HT1080 (cell line): ENCODE measurements at places on chromosomes 11 and 22. TPM values are rescaled to one million over a fixed set of nuclear protein-coding genes. Genes with fewer than 3 reads are reported as not detected.

DNA sequence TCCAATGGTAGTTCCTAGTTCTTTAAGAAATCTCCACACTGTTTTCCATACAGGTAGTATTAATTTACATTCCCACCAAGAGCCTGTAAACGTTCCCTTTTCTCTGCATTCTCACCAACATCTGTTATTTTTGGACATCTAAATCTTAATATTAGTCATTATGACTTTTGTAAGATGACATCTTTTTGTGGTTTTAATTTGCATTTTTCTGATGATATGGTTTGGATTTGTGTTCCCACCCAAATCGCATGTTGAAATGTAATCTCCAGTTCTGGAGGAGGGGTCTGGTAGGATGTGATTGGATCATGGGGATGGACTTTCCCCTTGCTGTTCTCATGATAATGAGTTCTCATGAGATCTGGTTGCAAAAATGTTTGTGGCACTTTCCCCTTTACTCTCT lies 89.0 kb downstream of the MUC15 start:
- no peak for DNase-seq

DNA sequence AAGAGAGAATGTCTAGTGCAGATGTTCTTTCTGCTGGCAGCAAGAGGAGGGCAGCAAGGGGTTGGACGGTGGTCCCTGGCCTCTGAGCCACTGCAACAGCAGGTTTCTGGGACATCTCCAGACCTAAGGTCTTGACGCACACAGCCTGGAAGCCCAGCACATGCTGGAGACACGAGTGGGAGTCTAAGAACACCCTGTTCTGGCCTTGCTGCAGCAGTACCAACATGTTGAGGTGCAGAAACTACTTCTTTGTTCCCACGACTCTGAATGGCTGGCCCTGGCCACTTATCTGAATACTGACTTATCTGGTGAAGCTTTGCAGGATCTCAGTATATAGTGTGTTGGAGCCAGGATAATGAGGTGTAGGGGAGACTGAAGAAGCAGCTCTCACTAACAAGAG lies 6.8 kb downstream of the MICAL2 start:
- DNase-seq: no peak

The SLC22A12 gene
- not detected in 2 replicates for total RNA-seq

GRCh38 chr11:126112547-126112946 lies 49.9 kb upstream of the CDON start:
- DNase-seq: no peak

The OR51B2 gene
- total RNA-seq: 4.4 and 5.8 TPM in 2 replicates

DNA sequence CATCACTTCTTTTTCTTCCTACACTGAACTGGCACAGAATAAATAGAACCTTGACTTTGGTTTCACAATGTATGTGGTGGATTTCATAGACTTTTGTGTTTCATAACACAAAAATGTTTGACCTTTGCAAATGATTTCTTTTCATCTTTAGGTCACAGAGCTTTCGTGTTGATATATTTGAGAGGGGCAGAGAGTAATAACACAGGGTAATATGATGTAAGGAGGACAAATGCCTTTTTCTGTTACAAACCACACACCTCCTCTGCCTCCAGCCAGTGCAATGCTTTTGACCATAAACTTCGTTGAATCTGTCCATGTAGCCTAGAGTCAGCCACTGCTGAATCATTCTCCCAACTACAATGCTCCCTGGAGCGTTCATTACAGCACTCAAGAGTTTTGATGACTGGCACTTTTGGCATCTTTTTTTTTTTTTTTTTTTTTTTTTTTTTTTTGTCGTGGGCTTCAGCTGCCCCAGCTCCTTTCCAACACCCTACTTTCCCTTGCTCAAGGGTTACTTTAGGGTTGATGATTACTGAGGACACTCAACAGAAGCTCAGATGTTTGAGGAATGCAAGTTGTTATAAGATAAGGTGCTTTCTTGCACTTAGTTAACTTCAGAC lies 11.4 kb upstream of the CAT start:
- peak; percentile 82 for DNase-seq

The PTGDR2 gene
- 0.07 TPM in 1 of 2 replicates, not detected in the other for total RNA-seq

The APOBEC3B gene
- total RNA-seq: 6.5 and 13.1 TPM in 2 replicates

DNA sequence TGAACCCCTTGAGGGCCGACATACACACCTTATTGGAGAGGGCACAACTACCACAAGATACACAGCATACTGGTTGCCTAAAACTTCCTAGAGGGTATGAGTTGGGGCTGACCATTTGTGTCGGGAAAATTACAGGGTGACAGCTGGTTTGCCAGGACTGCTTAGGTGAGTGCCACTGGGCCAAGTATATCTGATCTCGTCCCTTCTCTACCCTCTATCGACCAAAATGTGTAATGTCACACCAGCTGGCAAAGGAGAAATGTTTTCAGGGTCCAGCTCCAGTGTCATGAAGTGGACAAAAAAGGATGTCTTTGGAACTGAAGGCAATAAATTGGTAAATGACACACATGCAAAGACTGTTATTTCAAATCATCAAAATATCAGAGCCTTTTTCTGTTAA lies 126.1 kb downstream of the PGR start:
- DNase-seq: peak; percentile 39

The OR5J2 gene
- total RNA-seq: not detected in 2 replicates

DNA sequence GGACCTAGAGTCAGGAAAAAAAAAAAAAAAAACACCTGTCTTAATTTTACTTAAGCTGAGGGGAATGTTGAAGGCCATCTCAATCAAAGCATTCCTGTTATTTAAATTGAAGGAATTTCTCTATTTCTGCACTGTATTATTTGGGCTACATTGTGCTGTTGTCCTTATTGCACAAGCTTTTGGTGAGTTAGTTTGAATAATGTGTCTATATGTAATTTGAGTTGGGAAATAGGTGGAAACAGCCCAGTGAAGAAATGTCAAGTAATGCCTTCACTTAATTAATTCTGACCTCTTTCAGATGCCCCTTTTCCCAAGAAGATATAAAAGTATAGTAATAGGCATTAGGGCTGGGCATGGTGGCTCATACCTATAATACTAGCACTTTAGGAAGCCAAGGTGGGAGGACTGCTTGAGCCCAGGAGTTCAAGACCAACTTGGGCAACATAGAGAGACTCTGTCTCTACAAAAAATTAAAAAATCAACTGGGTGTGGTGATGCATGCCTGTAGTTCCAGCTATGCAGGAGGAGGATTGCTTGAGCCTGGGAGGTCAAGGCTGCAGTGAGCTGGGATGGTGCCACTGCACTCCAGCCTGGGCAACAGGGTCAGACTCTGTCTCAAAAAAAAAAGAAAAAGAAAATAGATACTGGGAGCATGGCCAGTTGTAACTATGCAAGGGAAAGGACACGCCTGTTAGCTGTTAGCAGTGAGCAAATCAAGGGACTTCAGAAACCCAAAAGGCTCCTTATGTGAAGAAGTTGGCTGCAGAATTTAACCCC lies 34.9 kb downstream of the OR10A6 start:
- DNase-seq: no peak

The DEPDC7 gene
- total RNA-seq: 1.6 and 2.6 TPM in 2 replicates

GRCh38 chr11:7604331-7604955 lies 68.9 kb downstream of the CYB5R2 start:
- no peak for DNase-seq

DNA sequence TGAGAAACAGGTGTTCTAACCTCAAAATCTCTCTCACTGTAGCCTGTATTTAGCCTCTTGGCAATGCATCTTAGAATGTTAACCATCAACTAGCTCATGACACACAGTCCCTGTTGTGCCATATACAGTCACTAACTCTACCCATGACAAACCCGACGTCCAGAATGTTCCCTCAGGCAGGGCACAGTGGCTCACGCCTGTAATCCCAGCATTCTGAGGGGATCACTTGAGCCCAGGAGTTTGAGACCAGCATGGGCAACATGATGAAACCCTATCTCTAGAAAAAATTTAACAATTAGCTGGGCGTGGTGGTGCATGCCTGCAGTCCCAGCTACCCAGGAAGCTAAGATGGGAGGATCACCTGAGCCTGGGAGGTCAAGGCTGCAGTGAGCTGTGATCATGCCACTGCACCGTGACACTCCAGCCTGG lies 18.2 kb upstream of the CCDC34 start:
- no peak for DNase-seq

GRCh38 chr11:31817054-31817620 lies 6.0 kb upstream of the PAX6 start:
- DNase-seq: no peak

The MMP27 gene
- total RNA-seq: not detected in 2 replicates

The API5 gene
- total RNA-seq: 82.5 and 98.2 TPM in 2 replicates

The KCNE3 gene
- total RNA-seq: not detected in 2 replicates

GRCh38 chr22:40400159-40400558 lies 29.8 kb downstream of the SGSM3 start:
- no peak for DNase-seq

- no peak for DNase-seq
Measured at GRCh38 chr11:44033411-44033850, 14.3 kb upstream of the ACCSL start.

- no peak for DNase-seq
Measured at GRCh38 chr22:17199003-17199731, 20.1 kb downstream of the ADA2 start.

The EWSR1 gene
- 256 and 340 TPM in 2 replicates for total RNA-seq

The PHF21B gene
- 1.8 and 3.9 TPM in 2 replicates for total RNA-seq

The PGM2L1 gene
- total RNA-seq: 3.0 and 3.7 TPM in 2 replicates

The SYT12 gene
- total RNA-seq: 0.03 TPM in 1 of 2 replicates, not detected in the other

DNA sequence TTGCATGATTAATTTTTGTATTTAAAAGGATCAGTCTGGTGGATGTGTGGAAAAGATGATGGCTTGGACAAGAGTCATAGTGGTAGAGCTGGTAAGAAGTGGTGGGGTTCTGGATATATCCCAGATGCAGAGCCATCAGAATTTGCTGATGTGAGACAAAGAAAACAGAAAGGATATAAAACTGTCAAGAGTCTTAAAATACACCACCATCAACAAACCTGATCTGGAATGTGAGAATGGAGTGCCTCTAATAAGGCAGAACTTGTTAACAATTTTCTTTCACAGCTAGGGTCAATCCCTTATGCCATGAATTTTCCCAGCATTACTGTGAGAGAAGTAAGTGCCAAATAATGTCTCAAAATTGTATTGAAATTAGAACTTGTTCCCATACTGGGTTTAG lies 215.4 kb downstream of the METTL15 start:
- no peak for DNase-seq

The TMPRSS6 gene
- total RNA-seq: 0.11 TPM in 1 of 2 replicates, not detected in the other

The AHNAK gene
- total RNA-seq: 184 and 193 TPM in 2 replicates

DNA sequence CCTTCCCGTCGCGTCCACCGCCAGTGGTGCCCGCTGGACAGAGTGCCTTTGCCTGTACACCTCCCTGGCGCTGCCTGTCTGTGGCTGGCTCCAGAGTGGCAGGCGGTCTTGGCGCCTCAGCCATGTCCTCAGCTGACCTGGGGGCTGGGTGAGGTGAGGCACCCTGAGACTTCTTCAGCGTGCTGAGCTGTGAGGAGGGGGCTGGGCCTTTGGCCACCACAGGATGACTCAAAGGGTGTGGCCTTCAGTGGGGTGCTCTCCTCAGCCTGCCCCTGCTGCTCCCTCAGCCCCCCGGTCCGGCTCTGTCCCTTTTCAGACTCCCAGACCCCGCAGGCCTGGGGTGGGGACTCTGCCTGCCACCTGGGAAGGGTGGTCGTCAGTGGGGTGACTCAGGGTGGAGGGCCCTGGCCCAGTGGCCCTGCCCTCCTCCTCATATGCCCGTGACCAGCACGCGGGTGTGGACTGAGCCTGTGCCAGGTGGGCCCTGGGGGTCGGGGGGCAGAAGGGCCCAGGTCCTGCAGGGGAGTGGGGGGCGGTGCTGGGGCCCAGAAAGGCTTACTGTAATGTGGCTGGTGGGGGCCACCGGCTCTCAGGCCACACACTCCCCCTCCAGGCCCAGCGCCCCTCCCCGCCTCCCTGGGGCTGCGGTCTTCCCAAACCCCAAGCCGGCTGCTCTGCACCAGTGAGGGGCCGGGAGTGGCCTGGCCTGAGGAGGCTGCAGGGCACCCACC lies 15.9 kb downstream of the CRELD2 start:
- peak; percentile 74 for DNase-seq

The IL18 gene
- 0.32 TPM in 1 of 2 replicates, not detected in the other for total RNA-seq

- DNase-seq: no peak
Measured at GRCh38 chr22:49826603-49827270, 936 bp downstream of the BRD1 start.

The PLA2G3 gene
- 0.17 and 0.37 TPM in 2 replicates for total RNA-seq

DNA sequence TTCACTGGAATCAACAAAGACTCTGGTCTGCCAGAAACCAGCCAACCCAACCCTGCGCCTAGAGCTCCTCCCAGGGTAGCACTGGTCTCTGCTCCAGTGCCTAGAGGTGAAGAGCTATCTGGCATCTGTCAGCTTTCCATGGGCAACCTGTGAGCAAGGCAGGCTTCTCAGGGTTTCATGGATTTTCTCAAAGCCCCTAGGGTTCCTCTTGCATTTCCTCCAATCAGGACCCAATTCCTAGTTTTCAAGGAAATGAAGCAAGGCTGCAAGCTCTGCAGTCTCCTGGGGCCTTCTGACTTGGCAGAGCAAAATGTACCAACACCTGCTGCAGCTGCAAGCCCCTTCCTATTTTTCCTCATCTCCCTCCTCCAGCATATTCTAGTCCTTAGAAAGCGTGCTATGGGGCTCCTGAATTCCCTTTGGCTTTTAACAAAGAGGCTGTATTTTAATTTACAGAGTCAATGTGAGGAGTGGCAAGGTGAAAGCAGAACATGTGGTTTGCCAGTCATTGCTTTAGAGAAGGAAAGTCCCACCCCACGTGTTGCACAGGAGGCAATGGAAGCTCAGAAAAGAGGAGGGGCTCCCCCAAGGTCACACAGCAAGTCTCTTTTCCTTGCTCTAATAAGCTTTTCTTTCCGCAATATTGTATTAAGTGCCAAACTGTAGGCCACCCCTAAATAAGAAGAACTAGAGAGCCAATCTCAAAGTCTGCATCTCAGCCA lies 33.0 kb upstream of the RIC3 start:
- DNase-seq: no peak

The TMEM218 gene
- total RNA-seq: 24.9 and 29.8 TPM in 2 replicates

GRCh38 chr11:117876059-117876340 lies 458 bp downstream of the FXYD6 start:
- DNase-seq: no peak

DNA sequence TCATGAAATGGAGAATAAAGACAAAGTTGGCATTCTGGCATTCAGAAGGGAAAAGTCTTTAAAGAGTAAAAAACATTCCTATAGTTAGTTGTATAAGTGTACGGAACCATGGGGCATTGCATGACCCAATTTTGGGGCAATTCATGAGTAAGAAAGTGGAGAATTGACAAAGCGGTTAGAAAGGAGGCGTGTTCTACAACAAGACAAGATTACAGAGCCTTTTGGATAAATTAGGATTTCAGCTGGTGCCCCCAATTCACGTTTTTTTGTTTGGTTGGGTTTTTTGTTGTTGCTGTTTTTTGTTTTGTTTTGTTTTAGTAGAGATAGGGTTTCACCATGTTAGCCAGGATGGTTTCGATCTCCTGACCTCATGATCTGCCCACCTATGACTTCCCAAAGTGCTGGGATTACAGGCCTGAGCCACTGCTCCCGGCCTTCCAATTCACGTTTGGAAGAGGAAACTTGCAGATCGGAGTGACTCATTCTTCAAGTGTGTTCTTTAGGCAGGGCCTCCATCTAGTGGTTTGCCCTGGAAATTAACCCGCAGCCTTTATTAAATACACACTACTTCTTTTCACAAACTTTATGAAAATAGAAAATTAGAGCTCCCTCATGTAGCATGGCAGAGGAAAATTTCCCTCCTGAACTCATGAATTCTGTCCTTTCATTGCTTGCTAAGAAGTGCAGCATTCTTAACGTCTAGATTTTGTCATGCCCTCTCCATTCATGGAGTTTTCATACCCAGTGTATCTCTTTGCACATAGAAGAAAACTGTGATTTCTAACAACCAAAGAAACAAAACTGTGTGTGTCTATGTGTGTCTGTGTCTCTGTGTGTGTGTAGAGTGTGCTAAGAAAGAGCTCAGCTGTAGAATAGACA lies 118.1 kb downstream of the BBOX1 start:
- DNase-seq: peak; percentile 76

The GPR83 gene
- 0.05 TPM in 1 of 2 replicates, not detected in the other for total RNA-seq

- DNase-seq: no peak
Measured at GRCh38 chr22:42346722-42347121, 76.3 kb upstream of the TCF20 start.
